Activated CD4-positive, alpha-beta T cell treated with anti-CD3 and anti-CD28 coated beads, Interleukin-2, amount 50 U/mL, for 4 hours (primary cell): ENCODE measurements at places on chromosomes 1 and 21.
A peak's percentile ranks its signal among the peaks of the same experiment; 100 is the strongest.

GRCh38 chr21:46626536-46626935 is 8.9 kb upstream of the PRMT2 start:
- DNase-seq = no peak

- DNase-seq = no peak
These were observed 24.0 kb downstream of the ECE1 start for GRCh38 chr1:21266119-21266774.

DNA sequence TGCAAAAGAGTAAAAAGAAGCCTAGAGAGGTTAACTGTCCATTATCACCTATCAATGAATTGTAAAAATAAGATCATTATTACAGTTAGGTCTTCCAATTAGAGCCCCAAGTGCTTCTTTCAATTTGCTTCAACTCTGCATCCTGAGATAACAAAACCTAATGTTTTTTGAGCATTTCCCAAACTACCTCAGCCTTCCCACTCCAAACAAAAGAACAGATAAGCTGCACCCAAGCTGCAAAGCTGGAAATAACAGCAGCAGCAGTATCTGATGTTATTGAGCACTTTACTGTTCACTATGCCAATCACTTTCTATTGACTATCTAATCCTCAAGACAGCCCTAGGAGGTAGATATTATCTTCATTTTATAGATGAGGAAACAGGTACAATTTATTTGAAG is 97.1 kb upstream of the SLFNL1 start:
- DNase-seq = no peak

DNA sequence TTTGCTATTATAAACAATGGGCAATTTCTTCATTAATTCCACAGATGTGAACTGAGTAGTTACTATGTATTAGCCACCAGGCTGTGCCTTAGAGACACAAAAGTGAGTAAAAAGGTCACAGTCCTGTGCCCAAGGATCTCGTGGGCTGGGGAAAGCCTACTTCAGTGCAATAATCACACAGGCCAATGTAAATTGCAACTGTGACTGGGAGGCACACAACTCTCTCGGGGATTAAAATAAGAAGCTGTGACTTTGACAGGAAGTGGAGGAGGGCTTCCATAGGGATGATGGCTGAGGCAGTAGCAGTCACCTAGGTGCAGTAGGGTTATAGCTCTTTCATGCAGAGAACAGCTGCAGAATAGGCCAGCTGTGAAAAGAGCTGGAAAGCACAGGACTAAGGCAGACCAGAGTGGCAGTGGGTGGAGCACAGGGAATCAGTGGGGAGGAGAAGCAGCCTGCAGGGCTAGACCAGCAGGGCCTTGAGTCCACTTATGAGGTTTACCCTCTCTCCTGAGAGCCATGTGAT is 121.9 kb downstream of the MAB21L3 start:
- DNase-seq = peak; percentile 12

DNA sequence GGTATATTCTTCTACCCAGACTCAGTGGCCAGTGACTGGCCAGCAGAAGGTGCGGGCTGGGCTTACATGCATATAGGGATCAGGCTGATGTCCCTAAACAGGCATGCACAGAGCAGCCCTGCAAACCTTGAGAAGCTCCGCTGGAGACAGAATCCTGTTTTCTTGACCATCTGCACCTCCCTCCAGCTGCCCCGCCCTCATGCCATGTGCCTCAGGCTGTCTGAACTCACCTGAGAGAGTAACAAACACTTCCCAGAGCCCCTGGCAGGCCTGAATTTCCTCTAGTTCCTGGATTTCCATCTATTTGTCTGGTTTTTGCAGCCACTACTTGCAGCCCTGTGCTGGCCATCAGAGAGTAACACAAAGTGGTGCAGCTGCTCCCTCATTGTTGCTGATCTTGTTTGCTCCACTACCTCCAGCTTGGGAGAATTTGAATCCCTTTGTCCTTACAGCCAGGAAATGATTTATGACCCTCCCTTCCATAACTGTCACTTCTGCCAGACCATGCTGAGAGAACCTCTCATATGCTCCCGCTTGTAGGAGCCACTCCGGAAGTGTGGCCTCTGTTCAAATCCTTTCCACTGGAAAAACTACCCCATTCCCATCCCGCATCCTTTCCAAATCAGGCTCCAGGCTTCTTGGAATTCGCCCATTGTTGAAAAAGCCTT is 113.6 kb downstream of the NMNAT2 start:
- no peak for DNase-seq

- DNase-seq = no peak
These were observed 130.3 kb upstream of the EDN2 start for GRCh38 chr1:41614818-41615217.

DNA sequence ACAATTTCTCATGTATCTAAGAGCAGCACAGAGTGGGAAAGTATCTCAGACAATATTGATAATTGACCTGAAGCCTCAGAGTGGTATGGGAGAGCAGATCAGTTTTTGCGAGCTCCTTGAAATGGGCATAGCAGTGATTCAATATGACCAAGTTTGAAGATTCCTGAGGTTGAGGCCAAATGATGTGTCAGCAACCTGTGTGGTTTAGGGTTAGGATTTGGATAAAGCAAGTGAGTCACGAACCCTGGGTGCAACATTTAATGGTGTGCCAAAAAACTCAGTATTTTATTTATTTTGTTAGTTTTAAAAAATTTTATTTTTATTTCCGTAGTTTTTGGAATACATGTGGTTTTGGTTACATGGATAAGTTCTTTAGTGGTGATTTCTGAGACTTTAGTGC is 92.5 kb upstream of the C21orf91 start:
- DNase-seq = no peak

DNA sequence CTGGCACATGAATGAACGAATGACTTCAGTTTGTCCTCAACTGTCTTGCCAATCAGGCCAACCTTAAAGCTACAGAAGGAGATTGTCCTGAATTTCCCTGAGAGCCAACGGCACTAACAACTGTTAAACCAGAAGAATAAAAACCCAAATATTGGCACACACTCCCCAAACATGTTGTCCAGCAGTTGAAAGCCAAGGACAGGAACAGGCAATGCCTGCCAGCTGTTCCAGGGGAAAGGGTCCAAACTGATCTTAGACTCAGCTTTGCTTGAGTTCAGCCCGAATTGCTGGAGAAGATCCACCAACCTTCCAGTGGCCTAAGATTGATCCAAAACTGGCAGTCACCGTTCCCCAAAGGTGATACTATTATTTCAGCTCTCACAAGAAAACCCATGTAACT is 22.4 kb upstream of the AHCTF1 start:
- DNase-seq = no peak

DNA sequence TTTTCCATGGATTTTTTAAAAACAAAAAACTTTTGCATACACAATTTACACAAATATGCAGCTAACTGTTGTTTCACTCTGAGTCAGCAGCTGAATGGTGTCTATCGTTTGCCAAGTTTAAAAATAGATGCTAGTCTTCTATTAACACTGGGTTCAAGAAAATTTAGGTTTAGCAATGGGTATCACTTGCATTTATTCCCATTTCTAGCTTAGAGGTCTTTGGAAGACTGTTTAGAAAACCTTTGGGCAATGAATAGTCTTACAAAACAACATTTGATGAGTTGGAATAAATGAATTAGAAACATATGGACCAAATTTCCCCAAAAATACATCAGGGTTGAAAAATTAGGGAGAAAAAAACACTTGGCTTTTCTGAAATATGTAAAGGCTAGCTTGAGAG is 165.8 kb downstream of the LYPLAL1 start:
- DNase-seq = no peak

DNA sequence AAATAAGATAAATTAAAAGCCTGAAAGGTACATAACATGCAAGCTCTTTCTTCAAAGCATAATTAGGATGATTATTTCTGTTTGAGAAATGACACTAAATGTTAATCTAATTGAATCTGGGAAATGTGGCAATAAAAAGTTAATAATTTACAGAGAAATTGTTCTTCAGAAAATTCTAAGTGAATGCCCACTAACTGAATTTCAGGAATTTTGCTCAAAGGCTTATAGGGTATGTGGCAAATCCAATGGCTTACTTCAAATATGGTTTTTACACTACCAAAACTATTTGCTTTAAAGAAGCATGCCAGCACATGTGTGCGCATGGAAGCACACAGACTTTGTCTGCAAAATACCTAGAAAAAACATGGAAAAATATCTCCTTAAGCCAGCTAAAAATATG is 186.6 kb upstream of the FOXD3 start:
- DNase-seq = no peak

GRCh38 chr1:50503515-50503914 is 80.3 kb upstream of the DMRTA2 start:
- DNase-seq = no peak

DNA sequence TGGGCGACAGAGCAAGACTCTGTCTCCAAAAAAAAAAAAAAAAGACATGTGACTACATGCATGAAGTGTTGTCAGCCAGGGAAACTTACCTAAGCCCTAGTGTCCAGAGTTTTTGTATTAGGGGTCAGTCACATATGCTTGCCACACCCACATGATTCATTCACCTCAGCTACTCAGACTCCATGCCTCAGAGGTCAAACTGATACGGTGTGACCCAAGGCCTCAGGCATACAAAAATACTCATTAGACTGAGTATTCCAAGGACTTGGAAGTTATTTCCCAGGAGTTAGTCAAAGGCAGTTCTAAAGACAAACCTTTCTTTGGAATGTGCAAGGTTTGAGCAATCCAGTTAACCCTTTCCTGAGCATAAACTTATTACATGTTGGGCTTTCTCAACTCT is 6.3 kb upstream of the TRIM33 start:
- no peak for DNase-seq

DNA sequence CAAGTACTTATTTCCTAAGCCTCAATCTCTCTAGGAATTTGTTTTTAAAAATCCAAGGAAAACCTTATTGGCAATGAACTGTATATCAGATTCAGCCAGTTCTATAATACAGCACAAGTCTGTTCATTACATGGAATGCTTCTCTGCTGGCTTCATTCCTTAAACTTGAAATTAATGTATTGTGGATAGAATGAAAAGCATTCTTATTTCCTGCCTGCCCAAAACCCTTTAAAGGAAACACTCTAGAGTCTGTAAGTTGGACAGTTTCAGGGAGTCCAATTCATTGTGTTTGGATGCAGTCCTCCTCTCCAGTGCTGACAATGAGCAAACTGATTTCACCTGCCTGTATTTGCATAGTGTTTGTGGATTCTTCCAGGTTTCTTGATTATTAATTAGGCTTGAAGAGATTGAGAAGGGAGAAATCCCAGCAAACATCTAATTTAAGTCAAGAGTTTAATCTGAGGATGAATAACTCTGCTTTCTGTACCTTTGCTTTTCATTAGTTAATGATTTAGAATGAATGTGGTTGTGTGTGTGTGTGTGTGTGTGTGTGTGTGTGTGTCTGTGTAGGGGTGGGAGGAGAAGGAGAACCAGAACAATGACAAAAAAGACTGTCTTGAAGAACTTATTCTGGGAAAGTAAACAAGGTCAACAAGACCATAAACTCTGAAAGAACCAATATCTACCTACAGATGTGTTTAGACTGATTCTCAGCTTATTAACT is 61.2 kb downstream of the CACHD1 start:
- no peak for DNase-seq

DNA sequence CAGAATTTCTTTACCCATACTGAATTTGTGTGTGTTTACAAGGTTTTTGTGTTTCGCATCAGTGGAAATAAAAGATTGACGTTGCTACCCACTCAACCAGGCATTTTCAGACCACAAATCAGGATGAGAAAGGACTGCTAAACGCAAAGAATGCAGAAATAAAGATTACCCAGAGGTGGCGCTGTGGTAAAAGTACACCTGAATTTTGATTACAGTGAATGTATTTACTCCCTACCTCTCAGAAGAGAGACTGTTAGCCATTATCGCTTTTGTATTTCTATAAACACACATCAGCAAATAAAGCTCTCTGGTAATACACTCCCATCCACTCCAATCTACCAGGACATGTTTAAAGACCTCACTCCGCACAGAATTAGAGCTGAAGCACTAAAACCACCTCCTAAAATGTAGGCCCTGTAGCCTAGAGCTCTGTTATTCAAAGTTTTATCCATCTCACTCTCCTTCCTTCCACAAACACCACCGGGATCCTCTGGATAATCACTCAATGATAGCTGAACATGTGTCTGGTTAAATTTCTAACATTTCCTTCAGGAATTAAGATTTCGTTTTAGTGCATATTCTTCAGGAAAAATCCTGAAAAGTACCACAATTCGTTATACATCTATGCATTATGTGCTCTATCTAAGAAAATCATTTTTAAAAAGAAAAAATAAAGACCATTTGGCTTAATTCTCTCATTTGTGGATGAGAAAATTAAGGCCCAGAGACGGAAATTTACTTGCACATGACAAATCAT is 2.5 kb upstream of the LMO4 start:
- no peak for DNase-seq

DNA sequence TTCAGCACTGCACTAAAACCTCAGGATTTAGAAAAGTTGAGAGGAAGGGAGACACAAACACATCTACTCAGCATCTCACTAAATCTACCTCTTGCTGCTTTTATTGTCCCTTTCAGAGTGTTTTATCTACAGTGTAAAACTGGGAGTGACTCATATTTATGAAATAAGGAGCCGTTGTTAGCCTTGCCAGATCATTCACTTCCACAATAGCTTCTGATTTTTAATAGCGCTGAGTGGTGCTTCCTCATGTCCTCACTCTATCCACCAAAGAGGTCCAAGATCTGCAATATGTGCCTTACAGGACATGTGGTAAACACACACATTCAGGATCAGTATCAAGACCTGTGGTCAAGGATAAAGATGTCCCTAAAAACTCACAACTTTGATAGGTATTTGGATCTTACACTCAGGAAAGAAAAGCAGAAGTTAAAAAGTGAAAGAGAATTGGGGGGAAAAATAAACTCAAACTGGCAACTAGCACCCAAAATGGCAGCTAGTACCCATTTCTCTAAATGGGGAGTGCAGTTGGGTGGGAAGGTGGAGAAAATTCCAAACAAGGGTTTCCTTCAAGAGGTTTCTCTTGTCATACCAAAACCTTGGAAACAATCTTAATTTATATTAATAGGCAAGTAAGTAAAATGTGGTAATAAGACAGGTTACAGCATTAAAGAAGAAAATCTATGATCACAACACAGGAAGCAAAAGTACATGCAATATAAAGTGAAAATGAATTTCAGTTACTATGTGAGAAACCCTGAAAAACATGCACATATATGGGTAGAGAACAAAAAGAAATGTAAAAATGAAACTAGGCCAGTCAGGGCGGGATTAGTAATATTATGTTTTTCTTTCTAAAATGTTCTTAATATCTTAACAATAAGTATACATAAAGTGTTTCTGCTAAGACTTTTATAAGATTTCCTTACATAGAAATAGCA is 15.9 kb downstream of the DUSP10 start:
- no peak for DNase-seq
